ENCODE measurements at places on chromosomes 5 and 9.

GRCh38 chr9:92444841-92445240 lies 20.6 kb upstream of the OMD start:
- no peak for DNase-seq

DNA sequence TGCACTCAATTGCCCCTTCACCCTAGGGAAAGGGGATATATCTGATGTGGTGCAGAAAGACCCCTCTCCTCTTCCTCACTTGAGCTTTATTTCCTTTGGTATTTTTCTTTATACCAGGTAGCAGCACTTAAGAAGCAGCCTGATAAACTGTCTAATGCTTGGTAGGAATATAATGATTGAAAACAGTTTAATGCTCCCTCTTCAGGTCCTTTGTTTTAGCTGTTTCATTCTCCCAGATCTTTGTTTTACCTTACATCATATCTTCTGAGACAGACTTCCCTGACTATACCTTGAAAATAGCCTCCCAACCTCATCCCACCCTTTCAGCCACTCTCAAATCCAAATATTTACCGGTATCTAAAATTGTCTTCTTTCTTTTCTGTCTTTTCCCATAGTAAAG lies 87.9 kb downstream of the NUDT12 start:
- DNase-seq = no peak

DNA sequence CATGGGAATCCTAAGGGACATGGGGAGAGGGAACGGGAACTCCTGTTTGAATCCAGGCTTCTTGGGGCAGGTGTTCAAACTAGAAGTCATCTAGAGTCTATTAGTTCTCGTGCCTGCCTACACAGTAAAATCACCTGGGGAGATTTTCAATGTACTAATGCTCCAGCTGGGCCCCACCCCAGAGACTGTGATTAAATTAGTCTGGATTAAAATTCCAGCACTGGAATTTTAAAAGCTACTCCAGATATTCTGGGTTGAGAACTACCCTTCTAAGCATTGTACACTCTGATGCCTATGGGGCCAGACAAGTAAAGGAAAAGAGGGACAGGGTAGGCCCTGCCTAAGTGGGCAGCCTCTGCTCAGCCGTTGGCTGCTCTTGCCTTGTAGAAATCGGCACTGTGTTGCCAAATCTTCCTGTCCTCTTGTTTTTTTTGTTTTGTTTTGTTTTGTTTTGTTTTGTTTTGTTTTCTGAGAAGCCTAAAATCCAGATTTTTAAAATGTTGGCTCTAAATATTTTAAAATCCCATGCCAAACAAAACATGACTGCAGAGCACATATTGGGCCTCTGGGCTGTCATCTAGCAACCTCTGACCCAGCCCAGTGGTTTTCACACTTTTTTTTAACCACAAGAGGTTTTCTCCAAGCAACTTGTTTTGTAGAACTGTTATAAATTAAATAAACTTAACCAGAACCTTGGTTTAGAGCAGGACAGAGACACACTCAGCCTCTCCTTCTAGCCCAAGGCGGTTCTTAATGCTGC lies 29.0 kb downstream of the ADRB2 start:
- DNase-seq = no peak

DNA sequence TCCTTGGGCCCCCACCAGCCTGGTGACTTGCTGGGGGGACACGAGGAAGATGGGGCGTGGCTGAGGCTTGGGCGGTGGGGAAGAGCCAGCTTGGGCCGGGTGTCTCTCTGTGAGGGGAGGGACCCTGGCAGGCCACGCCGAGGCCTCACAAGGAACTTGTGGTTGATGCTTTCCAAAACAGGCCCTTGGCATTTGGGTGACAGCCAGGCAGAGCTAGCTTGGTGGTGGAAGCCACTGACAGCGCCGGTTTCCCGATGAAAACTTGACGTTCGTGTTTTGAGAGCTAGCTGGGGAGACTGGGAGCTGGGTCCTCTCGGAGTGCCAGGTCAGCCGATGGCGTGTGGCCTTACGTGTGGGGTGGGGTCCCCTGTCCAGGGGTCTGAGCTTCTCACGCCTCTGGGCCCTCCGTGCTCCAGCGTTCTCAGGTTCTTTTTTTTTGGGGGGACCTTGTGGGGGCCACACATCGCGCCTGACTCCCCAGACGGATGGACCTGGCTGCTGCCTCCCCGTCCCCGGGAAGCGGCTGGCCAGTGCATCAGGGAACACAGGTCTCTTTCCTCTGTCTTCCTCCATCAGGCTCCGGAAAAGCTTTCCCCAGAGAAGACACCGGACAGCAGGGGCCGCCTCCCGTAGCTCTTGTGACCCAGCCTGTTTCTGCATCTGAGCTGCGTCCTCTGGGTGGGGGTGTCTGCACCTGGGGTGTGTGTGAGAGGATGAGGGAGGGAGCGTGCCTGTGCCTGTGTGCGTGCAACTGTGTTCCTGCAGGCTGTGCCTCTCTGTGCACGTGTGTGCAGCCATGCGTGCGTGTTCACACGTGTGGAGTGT lies 129.3 kb upstream of the LPCAT1 start:
- DNase-seq = no peak

DNA sequence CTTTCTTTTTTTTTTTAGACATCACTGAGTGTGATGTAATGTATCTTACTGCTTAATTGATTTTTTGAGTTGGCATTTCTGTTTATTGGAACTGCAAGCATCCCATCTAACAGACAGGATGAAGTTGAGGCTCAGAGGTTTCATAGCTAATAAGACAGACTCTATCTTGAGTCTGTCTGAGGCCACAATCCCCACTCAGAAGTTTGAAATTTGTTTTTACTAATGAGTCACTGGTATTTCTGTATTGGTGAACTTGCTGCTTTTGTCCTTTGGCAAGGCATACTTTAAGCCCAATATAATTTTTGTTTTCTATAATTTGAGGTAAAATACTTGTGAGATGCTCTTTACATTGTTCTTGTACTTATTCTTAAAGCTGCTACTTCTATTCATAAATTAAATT lies 491.2 kb downstream of the PSAT1 start:
- no peak for DNase-seq

DNA sequence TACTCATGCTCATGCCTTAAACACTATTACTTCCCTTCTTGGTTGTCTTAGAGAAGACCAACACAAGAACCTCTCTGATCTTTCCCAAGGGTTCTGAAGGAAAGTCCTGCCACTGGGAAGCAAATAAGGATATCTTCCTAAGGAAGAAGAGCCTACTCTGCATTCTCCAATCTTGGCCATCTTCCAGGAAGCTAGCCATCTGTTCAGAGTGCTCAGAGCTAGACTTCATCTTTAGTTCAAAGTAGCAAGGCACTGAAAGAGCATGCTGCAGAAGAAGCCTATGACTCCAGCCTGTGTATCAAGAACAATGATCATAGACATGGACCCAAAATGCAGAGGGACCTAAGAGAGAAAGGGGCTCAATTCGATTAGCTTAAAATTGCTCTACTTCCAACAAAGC lies 114.7 kb downstream of the KIAA0825 start:
- DNase-seq = no peak

DNA sequence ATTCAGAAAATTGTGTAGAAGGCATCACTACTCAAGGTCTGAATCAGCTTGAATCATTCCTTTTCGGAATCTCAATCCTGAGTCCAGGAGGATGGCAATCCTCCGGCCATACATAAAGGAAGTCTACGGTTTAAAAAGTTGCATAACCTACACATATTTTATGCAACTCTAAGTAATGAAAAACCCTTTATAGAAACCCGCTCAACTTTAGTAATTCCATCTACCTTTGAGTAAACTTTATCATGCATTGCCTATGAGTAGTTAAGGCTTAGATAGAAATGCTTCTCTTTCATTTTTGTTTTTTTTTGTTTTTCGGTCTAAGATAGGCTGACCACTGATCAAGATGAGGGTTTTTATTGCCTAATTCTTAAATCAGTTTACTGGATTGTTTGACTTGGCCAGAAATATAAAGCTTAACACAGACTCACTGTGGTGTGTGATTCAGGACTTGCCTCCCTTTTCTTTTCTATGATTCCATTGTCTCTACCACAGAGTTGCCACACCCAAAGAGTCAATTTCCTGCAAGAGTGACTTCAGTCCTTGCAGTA lies 85.0 kb downstream of the LURAP1L start:
- DNase-seq = no peak

Measured in GM12892 (cell line).